Calu3 (cell line): ENCODE measurements at places on chromosomes 5 and 9.

DNA sequence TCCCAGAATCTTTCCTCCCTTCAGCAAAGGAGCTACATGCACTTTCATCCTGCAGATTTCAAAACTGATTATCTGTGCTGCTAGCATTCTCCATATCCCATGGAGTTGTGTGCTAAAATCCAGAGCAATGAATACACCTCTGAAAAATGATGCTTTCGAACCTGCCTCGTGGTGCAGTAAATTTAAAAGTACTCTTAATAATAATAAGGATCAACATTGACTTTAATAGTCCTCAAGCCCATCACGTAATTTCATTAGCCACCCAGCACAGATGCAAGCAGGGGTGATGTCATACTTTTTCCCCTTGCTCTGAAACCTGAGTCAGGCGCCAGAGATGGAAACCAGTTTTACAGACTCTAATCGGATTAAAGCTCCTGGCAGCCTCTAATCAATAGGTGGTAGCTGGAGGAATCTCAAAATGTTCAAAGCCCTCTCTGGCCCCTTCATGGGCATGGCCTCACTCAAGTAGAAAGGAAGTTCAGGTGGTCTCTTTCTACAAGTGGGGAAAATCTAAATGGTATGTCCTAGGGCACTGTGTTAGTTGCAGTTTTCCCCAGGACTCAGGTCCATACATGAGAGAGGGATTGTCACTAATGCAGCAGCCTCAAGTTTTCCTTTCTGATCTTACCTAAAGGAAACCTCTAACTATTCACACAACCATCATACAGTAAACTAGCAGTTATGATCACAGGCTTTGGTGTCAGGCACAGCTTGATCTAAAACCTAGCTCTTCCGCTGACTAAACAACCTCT, 221.6 kb upstream of the SLC30A5 start:
- DNase-seq: peak; percentile 18

- DNase-seq: no peak
Measured at GRCh38 chr5:149147676-149148075, 6.4 kb downstream of the ABLIM3 start.

DNA sequence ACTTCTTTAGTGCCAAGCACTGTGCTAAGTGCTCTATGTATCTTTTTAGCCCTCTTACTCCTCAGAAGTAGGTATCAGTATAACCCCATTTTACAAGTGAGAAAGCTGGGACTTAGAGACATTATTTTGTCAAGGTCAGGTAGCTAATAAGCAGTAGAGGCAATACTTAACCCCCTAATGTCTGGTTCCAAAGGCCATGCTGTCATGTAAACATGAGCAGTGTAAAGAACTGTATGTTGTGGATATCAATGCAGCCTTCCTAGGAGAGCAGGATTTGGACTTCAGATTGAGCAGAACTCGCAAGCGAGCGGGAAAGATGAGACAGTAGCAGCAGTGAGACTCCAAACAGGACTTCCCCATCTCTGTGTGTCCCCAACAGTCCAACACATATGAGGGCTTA, 3.6 kb upstream of the SHROOM1 start:
- no peak for DNase-seq

GRCh38 chr9:133117271-133118178, 3.5 kb downstream of the RALGDS start:
- no peak for DNase-seq

- no peak for DNase-seq
Measured at GRCh38 chr5:121915765-121916164, 46.0 kb upstream of the SRFBP1 start.

- no peak for DNase-seq
Measured at GRCh38 chr5:135353952-135354721, 44.9 kb downstream of the MACROH2A1 start.

DNA sequence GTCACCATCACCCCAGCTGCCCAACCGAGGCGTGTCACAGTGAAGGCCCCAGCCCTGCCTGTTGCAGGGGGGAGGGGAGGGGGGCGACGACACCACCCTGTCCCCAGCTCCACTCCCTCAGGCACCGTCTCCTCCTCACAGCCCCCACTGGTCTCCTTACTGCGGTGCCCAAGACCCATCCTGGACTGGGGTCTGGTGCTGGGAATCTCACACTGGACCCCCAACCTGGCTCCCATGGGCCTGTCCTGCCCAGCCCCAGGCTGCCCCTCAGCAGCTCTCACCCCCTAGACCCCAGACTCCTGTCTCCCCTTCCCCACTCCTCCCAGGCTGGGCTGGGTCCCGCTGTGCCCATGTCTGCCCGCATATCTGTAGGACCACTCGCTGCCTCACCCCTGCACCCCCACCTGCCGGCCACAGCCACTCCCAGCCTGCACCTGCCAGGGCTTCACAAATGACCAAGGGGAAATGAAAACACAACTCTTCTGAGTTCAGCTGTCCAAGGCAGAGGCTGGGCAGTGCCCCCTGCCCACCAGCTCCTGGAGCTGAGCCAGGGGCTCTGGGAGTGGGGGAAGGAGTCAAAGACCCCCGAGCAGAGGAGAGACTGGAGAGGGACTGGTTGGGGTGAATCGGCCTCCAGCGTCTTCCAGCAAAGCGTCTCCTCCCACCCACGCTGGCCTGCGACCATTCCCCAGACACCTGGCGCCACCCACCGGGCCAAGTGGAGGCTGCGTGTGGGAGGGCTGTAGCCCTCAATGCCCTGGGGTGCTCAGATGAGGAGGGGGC, 32.6 kb upstream of the EGFL7 start:
- DNase-seq: peak; percentile 71

DNA sequence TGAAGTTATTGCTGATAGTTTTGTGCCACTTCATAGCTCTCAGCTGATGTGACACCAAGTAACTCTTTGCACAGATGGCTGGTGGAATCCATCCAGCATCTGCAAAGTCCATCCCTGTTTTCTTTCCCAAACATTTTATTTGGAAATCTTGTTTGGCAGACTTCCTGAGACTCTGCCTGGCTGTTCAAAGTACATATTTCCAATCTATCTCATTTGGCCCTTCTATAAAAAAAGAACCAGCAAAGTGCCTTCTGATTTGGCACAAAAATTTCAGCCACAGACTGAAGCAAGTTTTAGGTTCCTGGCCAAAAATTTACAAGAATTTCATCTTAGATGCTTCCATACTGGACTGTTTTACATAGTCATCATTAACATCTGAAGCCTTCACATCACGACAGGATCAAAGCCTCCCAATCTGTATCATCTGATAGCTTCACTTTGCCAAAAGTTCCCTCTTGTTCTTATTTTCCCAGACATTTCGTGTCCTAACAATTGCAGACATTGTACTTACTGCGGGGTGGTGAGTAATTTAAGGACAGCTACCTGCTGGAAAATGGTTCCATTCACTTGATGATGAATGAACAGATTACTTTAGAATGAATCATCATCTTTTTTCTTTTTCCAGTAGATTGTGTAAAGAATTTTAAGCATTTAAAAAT, 377.3 kb downstream of the KIAA0825 start:
- peak; percentile 11 for DNase-seq

GRCh38 chr9:69140123-69140735, 33.8 kb upstream of the TJP2 start:
- no peak for DNase-seq

DNA sequence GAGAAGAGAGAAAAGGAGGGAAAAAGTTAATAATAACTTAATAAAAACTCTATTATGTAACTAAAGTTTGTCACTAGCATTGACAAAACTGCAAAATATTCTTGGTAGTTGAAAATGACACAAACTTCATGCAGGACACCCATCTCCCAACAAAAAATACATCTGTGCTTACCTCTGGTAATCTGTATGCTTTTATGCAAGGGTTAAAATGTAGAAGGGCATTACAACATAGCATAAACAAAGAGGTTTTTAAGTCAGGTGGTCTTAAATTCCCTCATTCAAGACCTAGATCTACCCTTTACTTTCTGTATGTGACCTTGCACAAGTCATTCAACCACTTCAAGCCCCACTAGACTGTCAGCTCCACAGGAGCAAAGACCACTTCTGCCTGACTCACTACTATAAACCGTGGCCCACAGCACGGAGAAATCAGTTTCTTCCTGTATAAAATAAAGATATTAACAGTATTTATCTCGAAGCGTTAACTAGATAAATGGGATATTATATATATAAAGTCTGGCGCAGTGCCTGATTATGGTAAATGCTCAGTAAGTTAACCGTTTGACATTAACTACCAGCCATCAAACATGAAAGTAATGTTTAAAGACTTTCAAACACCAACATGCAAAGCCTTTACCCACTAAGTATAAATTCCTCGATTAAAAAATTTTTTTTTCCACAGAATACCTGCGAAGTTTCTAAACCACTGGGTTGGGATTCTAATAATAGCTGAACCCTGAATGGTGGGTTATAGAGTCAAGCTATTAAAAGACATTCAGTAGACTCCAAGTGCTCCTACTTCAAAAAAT, 2.0 kb downstream of the FBXL17 start:
- DNase-seq: no peak

DNA sequence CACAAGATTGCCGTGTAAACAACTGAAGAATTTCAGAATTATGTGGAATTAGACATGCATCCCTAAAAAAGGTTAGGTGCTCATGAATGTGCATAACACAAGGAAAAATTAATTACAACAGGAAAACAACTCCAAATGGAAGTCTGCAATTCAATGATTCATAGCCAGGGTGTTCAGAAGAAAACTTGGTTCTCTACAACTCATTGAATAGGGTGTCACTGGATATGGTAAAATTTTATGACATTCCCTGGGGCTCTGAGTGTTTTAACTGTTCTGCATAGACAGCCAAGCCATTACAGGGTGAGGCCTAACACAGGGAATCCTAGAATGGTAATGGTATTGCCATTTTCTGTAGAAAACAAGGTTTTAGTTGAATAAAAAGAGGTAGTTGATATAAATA, 24.4 kb upstream of the ZSWIM6 start:
- DNase-seq: no peak

DNA sequence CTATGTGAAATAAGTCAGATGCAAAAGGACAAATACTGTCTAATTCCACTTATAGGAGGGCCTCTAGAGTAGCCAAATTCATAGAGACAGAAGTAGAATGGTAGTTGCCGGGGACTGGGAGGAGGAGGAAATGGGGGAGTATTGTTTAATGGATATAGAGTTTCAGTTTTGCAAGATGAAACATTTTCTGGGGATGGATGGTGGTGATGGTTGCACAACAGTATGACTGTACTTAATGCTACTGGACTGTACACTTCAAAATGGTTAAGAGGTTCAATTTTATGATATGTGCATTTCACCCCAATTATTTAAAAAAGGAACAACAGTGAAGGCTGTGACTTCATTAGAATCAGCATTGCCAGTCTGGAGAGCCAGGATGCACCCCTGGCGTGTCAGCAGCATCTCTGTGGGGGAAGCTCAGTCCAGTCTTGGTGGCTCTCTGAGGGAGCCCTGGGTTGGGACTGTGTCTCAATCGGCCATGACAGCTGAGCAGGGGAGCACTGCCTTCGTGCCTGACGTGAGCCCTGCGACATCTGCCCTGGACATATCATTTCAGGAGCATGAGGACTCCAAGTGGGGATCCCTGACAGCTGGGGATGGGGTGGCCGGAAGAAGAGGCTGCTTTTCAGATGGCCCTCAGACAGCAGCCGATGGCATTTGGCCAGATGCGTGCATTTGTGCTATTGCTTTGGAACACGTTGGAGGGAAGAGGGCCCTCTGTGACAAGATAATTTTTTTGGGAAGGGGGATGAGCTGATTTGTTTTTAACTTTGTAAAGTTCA, 130.8 kb upstream of the STC2 start:
- DNase-seq: no peak
